ENCODE measurements at places on chromosomes 1 and 21. TPM values are rescaled to one million over a fixed set of nuclear protein-coding genes. Genes with fewer than 3 reads are reported as not detected.

DNA sequence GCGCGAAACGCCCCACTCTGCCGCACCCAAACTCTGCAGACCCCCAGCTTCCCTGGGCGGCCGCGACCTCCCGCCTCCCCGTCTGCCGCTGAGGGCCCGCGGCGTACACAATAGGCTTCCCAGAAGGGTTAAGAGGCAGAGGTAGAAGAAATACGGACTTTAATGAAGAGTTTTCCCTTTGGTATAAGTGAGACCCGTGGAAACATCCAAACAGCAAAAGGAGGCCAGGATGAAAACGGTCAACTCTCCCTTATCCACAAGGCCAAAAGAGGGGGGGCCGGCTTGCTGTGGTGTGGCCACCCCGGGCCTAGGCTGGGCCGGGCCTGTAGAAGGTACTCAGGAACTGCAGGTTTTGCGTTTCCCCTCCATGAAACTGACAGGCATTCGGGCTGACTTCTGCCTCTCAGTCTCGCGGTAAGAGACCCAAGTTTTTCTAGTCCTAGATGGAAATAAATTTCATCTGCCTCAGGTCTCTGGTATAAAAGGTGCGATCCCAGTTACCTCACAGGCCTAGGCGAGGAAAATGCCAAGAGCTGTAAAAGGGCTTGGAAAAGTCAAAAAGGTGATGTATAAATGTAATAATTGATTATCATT is 671 bp upstream of the PYGO2 start:
- peak; percentile 41 for DNase-seq

DNA sequence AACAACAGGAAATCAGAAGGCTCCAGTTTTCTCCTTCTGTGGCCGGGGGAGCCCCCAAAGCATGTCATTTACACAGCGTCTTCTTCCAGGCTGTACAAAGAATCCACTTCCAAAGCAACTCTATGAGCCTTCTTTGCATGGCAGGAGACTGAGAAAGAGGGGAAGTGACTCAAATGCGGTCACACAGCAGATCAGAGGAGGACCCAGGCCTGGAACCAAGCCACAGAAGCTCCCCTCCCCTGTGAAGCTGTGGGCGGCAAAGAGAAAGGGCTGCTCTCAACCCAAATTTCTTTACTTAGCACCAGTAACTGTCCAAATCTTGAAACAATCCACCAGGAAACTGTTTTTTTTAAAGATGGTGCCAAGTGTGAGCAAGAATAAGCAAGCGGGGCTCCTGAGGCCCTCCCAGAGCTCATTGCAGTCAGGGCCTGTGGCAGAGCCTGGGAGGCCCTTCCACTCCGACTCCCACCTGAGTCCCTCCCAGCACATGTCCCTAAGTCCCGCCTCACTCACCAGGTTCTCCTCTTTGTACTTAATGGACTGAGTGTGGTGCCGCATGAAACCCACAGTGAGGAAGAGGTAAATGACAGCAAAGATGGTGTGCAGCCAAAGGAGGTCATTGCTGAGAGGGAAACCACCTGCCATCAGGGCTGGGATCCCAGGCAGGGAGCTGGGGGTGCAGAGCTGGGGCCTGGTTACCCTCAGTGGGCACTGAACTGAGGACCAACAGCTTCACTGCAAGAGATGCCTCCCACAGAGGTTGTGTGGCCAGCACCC is 15.9 kb downstream of the TMEM63A start:
- peak; percentile 48 for DNase-seq

GRCh38 chr21:30044447-30045064 is 104.8 kb upstream of the GRIK1 start:
- peak; percentile 28 for DNase-seq

The DNAJC6 gene
- total RNA-seq, result 1.9 TPM

- peak; percentile 29 for DNase-seq
These were observed 1.6 kb downstream of the SOX13 start for GRCh38 chr1:204074274-204075138.

The KDF1 gene
- total RNA-seq, result 14.7 TPM

The SHISA4 gene
- 3.9 TPM for total RNA-seq

GRCh38 chr1:24318615-24319311 is 394 bp upstream of the GRHL3 start:
- DNase-seq, result no peak

The MYOG gene
- total RNA-seq, result not detected

GRCh38 chr1:226643611-226644540 is 95.2 kb downstream of the ITPKB start:
- DNase-seq, result no peak

DNA sequence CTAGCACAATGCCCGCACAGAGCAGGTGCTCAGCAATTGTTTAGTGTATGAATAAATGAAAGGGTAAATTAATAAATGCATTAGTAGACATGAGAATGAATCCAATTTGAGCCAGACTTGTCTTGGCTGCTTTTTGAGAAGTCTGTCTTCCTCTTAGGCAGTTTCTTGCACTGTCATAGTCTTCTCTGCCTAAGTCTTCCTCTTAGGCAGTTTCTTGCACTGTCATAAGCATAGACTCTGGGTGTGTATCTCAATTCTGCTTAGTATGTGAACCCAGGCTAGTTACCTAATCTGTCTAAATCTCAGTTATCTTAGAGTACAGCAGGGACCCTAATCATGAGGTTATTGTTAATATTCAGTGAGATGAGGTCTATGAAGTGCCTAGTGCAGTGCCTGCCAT is 27.2 kb downstream of the NHLH2 start:
- DNase-seq, result no peak

The ATP1A4 gene
- not detected for total RNA-seq

DNA sequence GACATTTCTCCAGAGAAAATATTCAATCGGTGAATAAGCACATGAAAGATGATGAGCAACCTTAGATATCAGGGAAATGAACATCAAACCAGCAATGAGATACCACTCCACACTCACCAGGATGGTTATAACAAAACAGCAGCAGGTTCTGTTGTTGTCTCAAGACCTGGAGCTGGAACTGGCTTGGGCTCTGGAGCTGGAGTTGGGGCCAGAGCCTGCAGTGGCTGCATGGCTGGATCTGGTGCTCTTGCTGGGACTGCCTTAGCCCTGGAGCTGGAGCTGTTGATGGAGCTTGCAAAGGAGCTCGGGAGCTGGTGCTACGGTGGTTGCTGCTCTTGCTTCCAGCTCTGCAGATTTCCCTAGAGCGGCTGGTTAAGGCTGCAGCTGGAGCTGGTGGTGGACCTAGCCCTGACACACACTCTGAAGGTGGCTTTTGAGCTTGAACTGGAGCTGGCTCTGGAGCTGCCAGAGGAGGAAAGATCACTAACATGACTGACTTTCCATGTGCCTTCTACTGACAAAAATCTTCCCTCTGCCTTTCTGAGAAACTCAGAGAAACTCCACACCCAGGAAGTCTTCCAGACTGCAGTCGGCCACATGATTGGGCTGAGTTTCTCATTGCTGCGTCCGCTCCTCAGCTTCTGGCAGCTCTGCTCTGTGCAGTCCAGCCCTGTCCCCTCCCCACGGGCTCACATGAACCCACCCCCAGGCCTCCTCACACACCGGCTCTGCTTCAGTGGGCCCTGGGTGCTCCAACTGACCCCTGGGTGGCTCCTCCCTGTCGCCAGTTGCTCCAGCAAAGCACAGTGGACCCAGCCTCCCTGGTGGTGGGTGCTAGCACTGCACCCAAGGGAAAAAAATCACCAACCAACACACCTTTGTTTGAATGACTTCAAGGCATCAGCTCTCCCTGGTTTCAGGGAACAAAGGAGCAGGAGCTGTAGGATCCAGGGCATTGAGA is 139.1 kb upstream of the FMN2 start:
- no peak for DNase-seq

DNA sequence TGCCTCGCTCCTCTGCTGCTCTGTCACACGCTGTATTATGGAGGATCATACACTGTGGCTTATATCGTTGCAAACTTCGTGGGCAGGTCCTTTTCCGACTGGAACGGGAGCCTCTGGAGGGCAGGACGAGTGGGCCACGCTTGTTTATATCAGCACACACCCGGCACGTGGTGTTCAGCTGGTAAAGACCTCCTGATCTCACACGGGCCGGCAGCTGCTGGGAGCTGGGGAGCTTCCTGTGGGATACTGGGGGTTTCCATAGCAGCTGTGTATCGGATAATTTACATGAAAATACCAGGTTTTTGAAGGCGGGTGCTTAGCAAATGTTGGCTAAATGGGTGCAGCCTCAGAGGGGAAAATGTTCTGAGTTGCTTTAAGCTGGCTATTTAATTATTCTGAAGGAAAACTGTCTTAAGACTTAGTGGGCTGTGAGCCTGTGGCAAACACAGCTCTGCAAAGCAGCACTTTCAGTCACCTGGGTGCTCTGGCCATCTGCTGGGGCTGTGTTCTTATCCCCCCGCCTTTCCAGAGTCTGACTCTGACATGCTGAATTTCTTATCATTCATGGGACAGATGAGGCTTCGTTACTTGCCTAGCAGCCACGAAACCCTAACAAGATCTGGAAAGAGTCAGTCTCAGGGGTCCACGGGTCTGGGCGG is 103.6 kb upstream of the GCLM start:
- DNase-seq, result no peak

DNA sequence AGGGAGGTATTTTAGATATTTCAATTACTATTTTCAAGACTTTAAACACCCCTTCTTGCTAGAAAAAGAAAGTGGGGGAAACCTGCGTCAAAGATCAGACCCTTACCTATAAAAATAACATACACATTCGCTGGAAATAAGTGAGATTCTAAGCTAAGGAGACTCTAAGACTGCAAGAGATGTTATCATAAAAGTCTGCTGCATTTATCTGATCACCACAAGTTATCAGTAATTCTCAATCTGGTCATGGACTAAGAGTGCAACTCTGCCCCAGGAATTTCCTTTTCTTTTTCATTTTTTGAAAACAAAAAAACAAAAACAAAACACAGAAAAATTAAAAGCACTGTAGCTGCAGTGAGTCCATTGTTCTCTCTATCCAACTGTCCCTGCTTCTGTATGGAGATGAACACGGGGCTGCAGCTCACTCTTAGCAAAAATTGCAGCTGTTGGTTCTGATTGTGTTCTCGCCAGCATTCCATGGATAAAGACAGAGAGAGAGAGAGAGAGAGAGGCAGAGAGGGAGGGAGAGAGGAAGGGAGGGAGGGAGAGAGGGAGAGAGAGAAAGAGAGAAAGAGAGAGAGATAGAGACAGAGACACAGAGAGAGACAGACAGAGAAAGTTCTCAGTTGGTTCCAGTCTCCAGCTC is 14.1 kb downstream of the XKR8 start:
- no peak for DNase-seq

DNA sequence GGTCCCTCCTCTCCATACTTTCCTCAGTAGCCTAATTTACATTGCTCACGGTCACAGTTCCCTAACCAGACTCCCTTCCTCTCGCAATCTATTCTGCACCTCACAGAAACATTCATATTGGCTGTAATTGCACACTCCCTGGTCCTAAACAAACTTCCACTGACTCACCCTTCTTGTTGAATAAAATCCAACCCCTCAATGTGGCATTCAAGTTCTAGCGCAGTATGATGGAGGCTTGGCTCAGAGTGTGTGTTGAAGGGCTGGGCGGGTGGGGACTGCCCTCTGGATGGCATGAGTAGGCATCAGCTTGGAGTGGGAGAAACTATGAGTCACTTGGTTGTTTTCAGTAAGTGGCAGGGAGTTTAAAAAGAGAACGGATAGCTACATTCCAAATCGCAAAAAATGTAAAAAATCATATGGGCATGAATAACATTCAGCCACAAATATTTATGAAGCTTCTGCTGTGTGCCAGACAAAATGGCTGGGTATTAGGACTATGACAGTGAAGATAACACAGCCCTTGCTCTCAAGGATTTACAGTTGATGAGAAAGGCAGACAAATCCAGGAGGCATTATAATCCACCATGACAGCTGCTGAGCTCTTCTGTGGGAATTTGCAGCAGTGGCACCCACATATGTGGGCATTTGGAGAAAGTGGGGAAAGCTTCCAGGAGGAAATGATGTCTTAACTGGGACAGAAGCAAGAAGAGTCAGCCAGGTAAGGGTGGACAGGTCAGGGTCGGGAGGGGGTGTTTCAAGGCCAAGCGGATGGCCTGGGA is 42.2 kb upstream of the LYST start:
- DNase-seq, result peak; percentile 99

The GUCA2B gene
- total RNA-seq, result not detected

DNA sequence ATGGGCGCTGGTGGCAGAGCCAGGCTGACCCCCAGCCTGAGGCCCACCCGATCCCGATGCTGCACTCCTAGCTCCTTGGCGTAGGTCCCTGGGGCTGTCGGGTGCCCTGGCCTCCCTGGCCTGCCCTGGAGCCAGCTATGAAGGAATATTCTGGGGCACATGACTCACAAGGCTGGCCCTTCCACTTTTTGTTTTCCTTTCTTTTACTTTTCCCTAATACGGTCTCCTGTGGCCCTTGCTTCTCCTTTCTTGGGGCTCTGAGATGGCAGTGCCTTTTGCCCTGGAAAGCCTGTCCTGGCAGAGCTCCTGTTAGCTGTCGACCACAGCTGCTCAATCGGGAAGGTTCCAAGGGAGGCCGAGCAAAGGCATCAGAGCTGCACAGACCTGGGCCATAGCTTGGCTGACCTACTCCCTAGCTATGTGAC is 22.1 kb downstream of the ARHGEF10L start:
- no peak for DNase-seq
